Epithelial cell of proximal tubule (primary cell): ENCODE measurements at places on chromosomes 6 and 20.

DNA sequence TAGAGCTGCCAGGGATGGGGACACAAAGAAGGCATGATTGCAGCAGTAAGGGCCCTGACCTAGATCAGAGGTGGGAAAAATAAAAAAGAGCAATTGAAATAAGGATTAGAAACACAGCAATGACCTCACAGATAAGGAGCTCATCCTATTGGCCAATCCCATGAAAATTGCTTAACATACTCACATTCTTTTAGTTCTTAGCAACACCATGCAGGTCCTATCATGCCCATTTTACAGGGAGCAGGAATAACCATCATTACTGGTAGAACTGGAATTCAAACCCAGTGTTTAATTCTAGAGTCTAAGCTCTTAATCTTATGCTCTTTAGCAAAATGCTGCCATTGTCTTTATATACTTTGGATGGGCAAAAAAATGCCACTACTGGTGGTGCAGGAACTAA, 267.7 kb downstream of the RNF144B start:
- no peak for DNase-seq

DNA sequence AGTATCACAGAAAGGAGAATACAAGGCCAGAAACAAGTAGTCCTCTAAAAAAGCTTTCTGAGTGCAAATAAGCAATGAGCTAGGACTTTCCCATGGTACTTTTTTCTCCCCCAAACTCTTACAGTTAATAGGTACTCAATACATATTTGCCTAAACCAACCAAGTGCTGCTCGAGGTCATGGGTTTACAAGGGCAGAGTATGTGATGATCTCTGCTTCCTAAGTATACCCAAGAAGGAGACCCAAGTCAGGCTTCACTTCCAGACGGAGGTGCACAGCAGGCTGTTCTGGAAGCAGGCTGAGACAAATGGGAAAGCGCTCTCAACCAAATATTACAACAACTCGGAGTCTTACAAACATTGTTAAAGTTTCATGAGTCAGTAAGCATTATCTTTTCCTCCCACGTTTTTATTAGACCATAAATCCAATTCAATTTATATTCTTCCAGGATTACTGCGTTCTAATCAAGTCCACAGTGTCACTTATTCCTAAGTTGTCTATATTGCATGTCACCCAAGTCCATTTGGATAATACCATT, 8.1 kb downstream of the FYN start:
- no peak for DNase-seq

DNA sequence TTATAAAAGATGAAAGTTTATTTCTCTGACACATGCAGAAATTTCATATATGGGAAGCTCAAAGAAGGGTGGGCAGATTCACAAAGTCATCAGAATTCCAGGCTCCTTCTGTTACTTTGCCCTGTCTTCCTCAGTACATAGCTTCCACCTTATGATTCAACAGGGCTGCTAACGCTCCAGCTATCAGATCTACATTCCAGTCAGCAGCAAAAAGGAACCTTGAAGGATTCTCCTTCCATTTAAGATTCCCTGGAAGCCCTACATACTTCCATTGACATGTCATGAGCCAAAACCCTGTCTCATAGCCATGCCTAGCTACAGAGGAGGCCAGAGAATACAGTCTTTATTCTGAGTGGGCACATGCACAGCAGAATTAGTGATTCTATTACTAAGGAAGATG, 103.3 kb downstream of the NCR2 start:
- no peak for DNase-seq

DNA sequence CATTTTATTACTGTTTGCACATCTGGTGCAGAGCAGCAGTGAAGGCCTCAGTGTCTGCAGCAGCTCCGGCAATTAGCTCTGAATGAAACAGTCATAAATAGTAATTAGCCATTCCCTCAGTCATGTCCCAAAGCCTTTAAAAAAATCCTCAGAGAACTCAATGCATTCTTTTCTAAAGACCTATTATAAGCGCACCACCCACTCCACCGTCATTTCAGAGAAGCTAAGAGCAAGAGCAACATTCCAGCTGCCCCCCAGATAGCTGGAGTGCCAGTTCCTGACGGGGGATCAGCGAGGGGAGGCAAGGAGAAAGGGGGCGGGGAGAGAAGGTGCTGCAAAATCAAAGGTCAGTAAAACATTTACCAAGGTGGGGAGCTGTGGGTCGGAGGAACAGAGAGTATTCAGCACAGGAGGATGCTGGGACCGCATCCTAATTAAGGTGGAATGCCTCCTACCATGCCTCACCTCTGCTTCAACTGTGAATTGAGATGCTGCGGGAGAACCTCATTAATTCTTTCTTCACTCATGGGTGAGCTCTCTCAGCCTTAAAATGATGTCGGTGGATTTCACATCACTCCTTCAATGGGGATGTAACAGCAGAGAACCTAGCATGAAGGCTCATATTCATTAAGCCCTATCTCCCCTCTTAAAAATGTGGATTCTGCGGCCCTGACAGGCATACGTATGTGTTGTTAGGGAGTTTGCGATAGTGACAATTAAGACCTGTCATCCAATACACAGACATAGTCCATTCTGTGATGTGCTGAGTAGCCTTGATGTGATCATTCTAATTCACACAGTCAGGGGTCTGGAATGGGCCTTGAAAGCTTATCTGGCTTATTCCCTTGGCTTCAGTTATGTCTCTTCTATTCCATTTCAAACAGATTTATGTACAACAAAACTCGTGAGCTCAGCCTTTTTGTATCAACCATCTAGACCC, 469.5 kb upstream of the NRSN1 start:
- DNase-seq, result no peak

- DNase-seq, result no peak
These were observed 54.4 kb upstream of the ZNF337 start for GRCh38 chr20:25750765-25751696.

- DNase-seq, result no peak
These were observed 138.7 kb downstream of the MYB start for GRCh38 chr6:135319819-135320218.

GRCh38 chr6:159099961-159100360, 55.2 kb upstream of the TAGAP start:
- no peak for DNase-seq

GRCh38 chr6:113293423-113293740, 563.8 kb upstream of the MARCKS start:
- no peak for DNase-seq

- DNase-seq, result no peak
These were observed 113.4 kb upstream of the CEP85L start for GRCh38 chr6:118764766-118765165.

- DNase-seq, result no peak
These were observed at the start of gene KCNK15 for GRCh38 chr20:44745598-44746366. Gene KCNK15, plus strand, starts transcription at chr20:44745865. Its CDS starts 46 bp downstream, at chr20:44745911.

DNA sequence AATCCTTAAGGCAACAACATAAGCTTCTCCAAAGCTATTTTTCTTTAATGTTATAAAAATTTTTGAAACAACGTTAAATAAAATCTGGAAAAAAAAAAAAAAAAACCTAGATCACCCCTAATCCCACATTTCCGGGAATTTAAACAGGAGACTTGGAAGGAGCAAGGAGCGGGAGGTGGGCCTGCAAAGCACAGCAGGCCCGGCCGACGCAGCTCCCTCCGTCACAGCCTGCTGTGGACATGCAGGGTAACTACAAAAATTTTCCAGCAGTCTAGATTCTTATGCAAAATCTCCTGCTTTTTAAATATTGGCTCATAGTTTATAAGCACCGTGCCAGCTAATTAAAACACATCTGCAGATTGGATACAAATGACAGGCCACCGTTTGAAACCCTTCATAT, 23.5 kb downstream of the FOXF2 start:
- DNase-seq, result no peak

DNA sequence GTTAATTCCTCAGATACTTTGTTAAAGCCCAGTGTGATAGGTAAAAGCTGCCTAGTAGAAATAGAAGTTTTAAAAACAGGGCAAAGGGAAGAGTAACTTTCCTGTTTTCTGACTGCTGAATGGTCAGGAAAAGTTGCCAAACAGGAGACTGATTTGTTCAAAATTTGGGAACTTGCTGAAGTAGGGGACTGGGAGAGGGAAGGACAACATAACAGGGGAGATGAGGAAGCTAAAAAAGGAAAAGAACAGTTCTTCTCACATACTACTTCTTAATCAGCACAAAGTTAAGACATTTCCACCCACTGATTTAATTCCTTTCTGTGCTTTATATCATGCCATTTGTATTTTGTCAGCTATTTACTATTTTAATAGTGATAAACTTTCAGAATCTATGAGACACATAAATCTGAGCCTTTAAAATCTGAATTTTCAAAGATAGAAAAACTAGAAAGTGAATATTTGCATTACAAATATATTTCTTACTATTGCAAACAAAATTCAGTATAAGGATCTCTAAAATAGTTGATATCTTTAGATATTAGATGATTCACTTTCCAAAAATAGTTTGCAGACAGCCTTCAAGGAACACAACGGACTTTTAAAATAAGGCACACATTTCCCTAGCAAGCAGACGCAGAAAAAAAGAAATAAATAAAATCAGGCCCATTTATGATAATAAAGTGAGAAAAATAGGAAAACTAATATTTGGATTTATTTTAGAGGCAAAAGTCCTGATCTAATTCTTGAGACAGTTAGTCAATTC, 36.9 kb upstream of the SLC16A10 start:
- DNase-seq, result no peak

DNA sequence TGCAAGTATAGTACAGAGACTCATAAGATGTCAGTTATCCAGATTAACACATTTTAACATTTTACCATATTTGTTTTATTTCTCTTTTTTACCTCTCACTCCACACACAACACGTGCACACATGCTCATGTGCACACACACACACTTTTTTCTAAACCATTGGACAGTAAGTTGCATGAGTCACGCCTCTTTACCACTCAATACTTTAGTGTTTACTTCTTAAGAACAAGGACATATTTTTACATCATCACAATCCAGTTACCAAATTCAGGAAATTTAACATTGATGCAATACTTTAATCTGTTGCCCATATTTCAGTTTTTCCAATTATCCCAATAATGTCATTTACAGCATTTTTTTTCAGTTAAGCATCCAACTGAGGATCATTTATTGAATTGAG, 109.0 kb downstream of the RIN2 start:
- DNase-seq, result no peak

DNA sequence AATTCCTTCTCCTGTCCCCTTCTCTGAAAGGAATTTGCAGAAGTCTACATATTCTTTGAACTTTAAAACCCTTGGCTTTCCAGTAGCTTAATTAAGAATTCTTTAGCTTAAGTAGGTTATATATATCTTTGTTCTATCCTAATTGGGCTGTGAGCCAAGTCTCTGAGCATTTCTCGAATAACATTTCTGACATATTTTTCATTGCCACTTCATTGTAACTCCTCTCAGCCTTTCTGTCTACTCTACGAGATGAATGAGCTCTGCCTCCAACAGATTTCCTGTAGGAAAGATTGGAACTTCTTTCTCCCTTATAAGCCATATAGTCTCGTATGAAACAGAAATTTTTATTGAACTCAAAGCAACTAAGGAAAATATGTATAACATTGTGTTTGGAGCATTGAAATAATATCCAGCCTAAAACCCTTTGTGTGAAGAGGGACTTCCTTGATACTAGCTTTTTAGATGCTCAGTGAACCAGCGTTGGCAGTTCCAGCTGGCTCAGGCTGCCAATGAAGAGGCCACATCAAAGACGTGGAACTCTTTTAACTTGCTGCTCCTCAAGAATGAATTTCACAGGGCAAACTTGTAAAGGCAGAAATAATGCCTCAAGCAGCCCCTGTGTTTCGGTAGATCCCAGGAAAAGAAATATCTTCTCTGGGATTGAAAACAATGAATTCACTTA, 87.7 kb upstream of the NOX3 start:
- DNase-seq, result no peak

GRCh38 chr6:111076024-111076695, 11.1 kb upstream of the SLC16A10 start:
- peak; percentile 59 for DNase-seq

DNA sequence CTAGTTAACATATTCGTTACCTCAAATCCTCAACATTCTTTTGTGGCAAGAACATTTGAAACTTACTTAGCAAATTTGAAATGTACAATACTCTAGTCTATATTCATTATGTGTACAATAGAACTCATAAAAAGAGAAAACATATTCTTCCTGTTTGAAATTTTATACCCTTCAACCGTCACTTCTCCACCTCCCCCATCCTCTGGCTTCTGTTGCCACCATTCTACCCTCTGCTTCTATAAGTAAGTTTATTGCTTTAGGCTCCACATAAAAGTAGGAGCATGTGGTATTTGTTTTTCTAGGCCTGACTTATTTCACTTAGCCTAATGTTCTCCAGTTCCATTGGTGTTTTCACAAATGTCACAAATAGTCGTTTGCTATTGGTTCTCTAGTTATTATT, 205.3 kb downstream of the TENT5A start:
- DNase-seq, result no peak

DNA sequence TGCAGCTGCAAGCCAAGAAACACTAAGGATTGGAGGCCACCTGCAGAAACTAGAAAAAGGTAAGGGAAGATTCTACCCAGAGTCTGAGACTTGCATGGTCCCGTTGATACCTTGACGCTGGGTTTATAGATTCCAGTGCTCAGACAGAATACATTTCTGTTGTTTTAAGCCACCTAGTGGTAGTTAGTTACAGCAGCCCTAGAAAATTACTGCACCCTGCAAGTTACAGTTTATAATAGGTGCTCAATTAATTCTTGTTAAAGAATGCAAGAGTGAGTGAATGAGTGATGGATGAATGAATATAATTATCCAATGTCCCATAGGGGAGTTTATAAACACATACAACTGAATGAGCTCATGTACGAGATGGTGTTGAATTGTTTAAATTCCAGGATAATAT, 453.1 kb upstream of the SLC35B3 start:
- no peak for DNase-seq

DNA sequence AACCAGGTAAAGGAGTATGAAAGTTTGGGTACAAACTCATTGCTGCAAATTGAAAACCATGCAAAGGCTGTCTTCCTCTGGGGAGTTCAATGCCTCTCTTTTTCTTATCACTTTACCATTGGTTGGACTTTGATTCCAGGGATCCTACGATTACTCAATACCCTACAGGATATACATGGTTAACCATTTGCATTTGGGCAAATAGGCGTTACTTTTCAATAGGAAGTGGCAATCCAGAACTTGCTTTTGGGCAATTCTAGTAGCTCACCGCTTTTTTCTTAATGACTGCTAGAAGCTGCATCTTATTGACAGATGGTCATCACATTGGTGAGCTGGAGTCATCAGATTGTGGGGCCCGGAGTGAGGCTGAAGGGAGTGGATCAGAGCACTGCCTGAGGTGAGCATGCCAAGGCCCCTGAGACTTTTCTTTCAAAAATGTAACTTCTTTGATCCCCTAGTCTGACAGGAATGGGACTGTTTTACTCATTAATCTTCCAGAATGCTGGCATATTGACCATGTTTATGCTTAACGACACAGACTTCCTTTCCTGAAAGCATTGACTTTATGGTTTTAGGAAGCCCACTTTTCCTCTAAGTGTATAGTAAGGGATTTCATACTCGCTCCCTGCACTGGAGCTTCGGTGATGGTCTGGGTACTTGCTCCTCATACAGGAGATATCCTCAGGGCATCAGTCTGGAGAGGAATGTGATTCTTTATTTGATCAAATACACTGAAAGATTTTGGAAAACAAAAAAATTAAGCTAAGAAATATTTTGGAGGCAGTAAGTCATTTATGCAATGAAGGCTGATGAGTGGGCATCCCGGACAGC, at the start of gene CCR6:
Gene CCR6 (plus strand): TSS at position 270 of the 831 bp plus-strand sequence. CDS start 13,039 bp downstream, outside the sequence.
- no peak for DNase-seq

- no peak for DNase-seq
These were observed 255.4 kb upstream of the HSF2 start for GRCh38 chr6:122143813-122144601.

- DNase-seq, result no peak
These were observed 49.1 kb upstream of the TASP1 start for GRCh38 chr20:13687815-13688214.

GRCh38 chr20:815914-816606, 17.5 kb upstream of the FAM110A start:
- no peak for DNase-seq

GRCh38 chr6:127900935-127901334, at the start of gene THEMIS:
Gene THEMIS, minus strand, starts transcription at chr6:127901058. Its CDS starts 126 bp downstream, at chr6:127900932.
- no peak for DNase-seq
